ENCODE measurements at places on chromosomes 5 and 9. TPM values are rescaled to one million over a fixed set of nuclear protein-coding genes. Genes with fewer than 3 reads are reported as not detected.

HAPLN1 gene
- 69.6 TPM for total RNA-seq

IRX2 gene
- total RNA-seq: 38.1 TPM

PTGDS gene
- total RNA-seq: not detected

PCDHB8 gene
- total RNA-seq: 2.9 TPM

SLC6A3 gene
- total RNA-seq: not detected

CACFD1 gene
- total RNA-seq: 8.5 TPM

WNT8A gene
- total RNA-seq: not detected

NDST1 gene
- 129 TPM for total RNA-seq

OBP2B gene
- total RNA-seq: not detected

C1QTNF3 gene
- total RNA-seq: 0.11 TPM

FBXW2 gene
- 18.3 TPM for total RNA-seq

OGN gene
- total RNA-seq: not detected

CERCAM gene
- total RNA-seq: 525 TPM

HRH2 gene
- total RNA-seq: not detected

PTRH1 gene
- 23.1 TPM for total RNA-seq

PCDHA5 gene
- total RNA-seq: not detected

GNAQ gene
- total RNA-seq: 41.0 TPM

FBP1 gene
- not detected for total RNA-seq

All from GM23248 (cell line).